ENCODE measurements at places on chromosomes 5 and 9.

DNA sequence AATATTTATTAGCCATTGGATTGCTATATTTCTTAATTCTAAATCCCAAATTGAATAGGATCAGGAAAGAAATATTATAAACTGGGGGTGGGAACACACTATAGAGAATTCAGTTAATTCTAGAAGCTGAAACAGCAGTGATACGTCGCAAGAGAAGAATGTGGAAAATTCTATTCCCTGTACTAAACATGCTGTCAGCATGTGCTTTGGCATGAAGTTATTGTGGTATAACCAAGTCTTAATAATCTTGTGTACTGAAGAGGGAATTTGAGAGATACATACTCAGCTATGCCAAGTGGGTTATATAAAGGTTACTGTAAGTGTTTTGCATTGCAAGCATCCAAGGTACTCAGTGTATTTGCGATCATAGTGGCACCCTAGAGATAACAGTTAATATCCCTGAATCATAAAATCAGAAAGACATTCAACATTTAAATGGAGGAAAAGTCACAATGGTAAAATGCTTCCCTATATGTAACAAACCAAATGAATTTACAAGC lies 1492.9 kb upstream of the C9orf72 start:
- DNase-seq, result no peak

- no peak for DNase-seq
Observed at GRCh38 chr9:89994988-89995613, 390.3 kb downstream of the GADD45G start.

GRCh38 chr5:178839319-178839704 lies 20.4 kb upstream of the ZNF354B start:
- DNase-seq, result no peak

DNA sequence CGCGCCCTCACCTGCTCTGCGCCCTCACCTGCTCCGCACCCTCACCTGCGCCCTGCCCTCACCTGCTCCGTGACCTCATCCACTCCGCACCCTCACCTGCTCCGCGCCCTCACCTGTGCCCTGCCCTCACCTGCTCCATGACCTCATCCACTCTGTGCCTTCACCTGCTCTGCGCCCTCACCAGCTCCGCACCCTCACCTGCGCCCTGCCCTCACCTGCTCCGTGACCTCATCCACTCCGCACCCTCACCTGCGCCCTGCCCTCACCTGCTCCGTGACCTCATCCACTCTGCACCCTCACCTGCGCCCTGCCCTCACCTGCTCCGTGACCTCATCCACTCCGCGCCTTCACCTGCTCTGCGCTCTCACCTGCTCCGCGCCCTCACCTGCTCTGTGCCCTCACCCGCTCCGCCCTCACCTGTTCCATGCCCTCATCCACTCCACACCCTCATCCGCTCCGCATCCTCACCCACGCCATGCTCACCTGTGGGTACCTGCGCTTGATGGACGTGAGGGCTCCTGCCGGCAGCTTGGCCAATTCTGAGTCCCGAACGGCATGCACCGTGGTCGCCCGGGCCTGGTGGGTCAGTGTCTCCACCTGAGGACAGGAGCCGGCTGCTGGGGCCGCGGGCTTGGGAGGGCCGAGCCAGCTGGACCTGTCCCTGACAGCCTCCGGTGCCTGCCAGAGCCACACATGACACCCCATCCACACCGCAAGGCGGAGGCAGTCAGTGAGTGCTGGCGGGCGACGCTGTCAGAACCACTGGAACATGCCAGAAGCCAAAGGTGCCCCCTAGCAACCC lies 35.6 kb upstream of the NSMF start:
- DNase-seq, result no peak

DNA sequence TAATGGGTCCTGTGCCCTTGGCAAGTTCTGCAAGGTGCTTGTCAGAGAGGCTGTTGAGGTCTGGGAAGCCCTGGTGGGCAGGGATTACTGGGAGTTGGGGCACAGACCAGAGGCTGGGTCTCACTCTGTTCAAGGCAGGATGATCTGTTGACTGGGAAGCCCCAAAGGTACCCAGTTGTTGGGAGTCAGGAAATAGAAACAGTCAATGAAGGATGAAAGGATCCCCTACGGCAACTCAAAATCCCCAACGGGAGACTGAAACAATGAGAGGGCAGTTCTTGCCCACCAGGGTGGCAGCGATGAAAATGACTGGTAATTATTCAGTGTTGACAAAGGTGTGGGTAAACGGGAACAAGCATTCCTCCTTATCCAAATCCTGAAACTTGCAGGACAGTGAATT lies 31.2 kb downstream of the BNIP1 start:
- DNase-seq, result no peak

DNA sequence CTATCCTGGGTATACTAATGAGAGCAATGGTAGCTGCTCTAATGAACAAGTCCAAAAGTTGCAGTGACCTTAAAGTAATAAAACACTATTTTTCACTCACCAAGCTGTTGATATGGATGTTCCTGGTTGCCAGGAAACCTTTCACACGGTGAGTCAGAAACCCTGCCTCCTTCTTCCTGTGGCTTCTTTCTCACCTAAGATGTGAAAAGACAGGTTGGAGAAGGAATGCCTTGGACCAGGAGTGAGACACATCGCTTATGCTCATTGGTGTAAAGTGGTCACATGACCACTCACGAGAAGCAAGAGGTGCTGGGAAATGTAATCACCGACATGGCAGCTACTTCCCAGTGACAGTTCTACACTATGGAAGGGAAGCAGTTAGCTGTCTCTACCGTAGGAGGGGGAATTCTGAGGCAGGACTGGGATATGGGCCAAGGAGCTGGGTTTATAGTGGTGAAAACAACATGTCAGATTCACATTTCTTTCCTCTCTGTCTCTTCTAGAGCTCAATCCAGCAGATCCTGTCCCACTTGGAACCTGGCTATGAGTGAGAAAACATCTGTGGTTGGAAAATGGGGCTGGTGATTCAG lies 320.4 kb upstream of the KLF4 start:
- no peak for DNase-seq

GRCh38 chr9:107932601-107933000 lies 443.0 kb upstream of the KLF4 start:
- no peak for DNase-seq

DNA sequence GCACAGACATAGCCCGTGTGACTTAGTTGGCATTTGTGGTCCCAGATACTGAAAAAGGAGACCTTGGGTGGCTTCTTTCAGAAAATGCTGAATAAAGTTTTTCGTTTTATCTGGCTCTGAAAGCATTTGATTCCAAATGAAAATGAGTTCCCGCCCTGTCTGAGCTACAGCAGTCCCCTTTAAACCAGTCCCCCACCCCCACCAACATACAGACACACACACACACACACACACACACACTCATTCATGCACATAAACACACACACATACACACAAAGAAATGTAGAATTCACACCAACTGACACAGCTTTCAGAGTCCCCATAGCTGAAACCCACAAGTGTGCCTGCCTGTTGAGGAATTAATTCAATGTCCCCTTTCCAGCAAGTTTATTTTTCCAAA lies 97.0 kb upstream of the SMARCA2 start:
- no peak for DNase-seq

DNA sequence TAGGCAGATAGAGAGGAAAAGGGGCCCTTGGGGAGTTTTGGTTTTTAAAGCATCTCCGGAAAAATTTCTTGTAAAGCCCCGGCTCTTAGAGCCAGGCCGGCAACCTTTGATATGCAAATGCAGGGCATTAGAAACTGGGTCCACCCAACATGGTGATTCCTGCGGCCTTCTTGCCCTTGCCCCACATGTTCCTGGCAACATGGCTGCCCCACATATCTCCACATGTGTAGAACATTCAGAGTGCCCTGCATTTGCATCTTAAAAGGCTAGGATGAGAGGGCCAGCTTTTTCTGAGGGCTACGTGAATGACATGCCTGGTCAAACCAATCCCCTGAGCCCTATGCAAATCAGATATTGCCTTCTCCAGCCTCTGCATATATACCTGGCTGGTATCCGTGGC lies 5.0 kb upstream of the SNAPC3 start:
- no peak for DNase-seq

- DNase-seq, result no peak
Observed at GRCh38 chr5:26482076-26482809, 556.1 kb downstream of the CDH9 start.

GRCh38 chr5:410911-411517 lies 32.0 kb upstream of the EXOC3 start:
- DNase-seq, result no peak

DNA sequence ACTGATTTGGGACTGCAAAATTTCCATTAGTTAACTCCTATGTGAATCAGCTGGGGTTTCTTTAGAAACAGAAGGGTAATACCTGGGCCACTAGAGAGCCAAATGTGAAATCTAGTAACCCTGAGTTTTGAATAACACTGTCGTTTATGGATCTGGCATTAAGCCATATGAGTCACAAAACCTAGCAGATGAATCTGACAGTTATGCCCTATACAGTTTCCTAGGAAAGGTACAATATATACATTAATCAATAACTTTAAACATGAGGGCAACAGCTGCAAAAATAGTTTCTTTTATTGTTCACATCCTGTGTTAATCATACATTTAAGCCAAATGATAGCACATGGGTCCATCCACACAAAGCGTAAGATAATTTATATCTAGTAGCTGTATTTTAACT lies 56.9 kb downstream of the PAM start:
- no peak for DNase-seq

- DNase-seq, result peak; percentile 42
Observed at GRCh38 chr5:55232985-55233928, at the start of gene CCNO. TSS of gene CCNO (minus strand) at chr5:55233608. CDS start at chr5:55233523, 85 bp downstream.

DNA sequence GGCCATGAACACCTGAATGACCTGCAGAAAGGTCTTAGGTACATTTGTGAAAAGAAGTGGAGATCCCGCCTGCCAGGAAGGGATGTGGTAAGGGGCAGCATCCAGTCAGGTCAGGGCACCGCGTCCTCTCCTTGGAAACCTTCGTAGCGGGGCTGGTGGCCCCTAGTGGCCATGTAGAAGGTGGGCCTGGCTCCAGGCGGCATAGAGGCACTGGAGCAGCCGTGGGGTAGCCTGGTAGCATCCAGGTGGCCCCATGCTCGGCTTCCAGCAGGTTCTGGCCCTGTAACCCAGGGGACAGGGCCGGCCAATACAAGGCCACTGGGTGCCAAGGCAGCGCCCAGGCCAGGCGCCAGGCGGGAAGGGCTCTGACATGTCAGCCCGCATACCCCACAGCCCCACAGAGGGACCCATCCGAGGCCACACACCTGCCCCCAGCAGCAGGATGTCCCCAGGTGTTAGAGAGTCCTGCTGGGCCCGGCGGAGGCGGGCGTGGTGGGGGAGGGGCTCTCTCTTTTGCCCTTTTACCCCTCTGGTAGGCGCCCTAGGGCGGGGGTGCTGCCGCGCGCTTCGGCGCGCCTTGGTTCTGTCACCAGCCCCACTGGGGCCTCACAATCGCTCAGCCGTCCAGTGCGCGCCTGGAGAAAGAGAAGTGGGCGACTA lies 58.3 kb upstream of the SPATA31E1 start:
- no peak for DNase-seq

- no peak for DNase-seq
Observed at GRCh38 chr5:125232779-125233230, 486.4 kb upstream of the ZNF608 start.

DNA sequence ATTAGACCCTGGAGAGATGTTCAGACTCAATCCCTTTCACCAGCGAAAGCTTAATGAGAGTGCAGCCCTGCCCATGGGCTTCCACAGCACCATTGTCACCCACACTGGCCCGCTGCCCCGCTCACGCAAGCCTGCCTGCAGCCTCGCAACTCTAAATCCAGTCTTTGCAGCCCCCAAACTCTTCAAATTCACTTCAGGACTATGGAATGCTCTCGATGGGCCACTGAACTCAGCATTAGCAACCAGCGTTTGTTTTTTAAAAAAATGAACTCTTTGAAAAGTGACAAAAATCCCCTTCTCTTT lies 17.1 kb downstream of the DCANP1 start:
- no peak for DNase-seq

DNA sequence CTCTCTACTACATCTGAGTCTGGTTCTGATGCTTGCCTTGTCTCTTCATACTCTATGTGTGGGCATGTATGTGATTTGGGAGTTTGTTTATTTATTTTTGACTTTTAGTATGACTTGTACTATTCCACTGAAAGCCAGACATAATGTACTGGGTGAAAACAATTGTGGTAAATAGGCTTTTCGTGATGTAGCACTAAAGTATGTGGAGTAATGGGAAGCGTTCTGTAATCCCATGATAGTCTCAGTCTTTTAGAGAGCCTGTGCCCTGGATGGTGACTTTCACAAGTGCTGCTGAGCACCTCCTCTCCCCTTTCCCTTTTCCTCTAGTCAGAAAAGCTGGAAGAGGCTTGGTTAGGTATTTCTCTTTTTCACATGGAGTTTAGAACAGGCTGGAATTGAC lies 85.8 kb upstream of the S1PR3 start:
- DNase-seq, result no peak

GRCh38 chr5:58946230-58946629 lies 363.4 kb downstream of the RAB3C start:
- no peak for DNase-seq

DNA sequence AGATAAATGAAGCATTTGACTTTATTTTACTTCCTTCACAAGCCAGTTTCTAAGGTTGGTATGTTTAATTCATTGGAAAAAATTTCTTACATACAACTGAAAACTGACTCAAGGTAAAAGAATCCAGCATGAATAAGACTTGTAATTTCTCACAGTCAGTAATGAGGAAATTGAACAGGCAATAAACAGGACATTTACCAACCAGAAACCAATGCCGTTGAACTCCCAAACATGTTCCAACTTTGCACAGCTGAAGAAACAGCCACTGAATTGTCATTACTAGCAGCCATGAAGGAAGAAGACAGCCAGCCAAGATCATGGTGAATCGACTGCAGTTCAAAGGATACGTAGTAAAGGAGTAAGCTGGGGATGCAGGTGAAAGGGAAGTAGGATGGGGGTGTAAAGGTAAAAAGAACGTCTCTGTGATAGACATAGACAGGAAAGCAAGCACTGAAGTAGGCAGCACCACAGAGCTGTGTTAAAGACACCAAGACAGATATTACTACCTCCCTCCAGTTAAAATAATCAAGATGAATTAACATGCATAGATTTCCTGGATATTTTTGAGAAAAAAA lies 21.3 kb upstream of the SLC12A2 start:
- DNase-seq, result no peak

DNA sequence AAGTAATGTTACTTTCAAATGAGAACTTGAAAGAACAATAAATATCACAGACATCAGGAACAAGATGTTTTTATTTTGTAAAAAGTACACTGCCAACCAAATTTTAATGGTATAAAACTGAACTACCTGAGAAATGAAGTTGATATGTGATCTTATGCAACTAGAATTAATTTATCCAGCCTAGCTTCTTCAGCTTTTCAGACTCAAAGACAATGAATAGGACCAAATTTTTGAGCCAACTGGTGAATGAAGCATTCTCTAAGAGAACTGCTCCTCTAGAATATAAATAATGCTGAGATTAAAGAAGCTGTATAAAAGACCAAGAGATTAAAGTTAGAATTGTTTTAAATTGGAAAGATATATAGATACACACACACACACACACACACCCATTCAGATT lies 9.9 kb downstream of the CDC14B start:
- DNase-seq, result no peak

GRCh38 chr9:35349287-35349990 lies 140.5 kb upstream of the RUSC2 start:
- no peak for DNase-seq

- DNase-seq, result no peak
Observed at GRCh38 chr9:30103647-30104394, 2280.6 kb upstream of the ACO1 start.
